ENCODE measurements at places on chromosomes 5 and 9. TPM values are rescaled to one million over a fixed set of nuclear protein-coding genes. Genes with fewer than 3 reads are reported as not detected.

The GHR gene
- not detected for total RNA-seq

The TRPM3 gene
- total RNA-seq = not detected

The DTWD2 gene
- 1.7 TPM for total RNA-seq

The ANKRD34B gene
- not detected for total RNA-seq

The NUDT12 gene
- 2.5 TPM for total RNA-seq

All from A549 treated with DMSO at 1 μM for 4 hours (cell line).